ENCODE measurements at places on chromosomes 12 and 14.
A peak's percentile ranks its signal among the peaks of the same experiment; 100 is the strongest.

DNA sequence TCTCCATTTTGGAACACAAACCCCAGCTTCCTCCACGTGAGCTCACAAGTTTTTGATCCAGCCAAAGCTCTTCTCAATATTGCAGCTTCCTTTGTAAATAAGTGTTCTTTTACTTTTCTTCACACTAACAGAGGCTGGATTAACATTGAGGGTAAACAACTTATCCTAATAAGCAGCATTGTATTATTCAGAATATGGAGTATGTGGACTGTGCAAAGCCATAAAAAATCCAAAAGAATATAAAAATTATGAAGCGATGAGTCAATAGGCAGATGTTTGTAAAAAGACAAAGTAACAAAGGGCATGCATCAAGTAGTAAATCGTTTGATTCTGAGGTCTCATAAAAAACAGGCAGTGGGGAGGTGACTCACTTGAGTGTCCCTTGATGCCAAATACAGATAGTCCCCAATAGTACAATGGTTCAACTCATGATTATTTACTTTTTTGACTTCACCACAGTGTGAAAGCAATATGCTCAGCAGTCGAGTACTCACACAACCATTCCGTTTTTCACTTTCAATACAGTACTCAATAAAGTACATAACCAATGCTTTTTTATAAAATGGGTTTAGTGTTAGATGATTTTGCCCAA, 23.1 kb upstream of the KCNK10 start:
- DNase-seq: no peak

DNA sequence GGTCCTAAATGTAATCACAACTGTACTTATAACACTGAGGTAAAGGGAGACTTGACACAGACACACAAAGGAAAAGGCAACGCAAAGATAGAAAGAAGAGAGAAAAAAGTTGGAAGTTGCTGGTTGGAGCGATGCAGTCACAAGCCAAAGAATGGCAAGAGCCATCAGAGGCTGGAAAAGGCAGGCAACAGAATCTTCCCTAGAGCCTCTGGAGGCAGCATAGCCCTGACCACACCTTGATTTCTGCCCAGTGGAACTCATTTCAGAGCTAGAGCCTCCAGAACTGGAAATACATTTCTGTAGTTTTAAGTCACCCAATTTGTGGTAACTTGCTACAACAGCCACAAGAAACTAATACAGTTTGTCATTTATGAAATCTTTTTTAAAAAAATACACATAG, 89.2 kb downstream of the PUS7L start:
- no peak for DNase-seq

- DNase-seq: no peak
These were observed 34.6 kb upstream of the PYGL start for GRCh38 chr14:50978888-50979287.

GRCh38 chr12:46342562-46343033, 30.0 kb downstream of the SLC38A2 start:
- peak; percentile 1 for DNase-seq

DNA sequence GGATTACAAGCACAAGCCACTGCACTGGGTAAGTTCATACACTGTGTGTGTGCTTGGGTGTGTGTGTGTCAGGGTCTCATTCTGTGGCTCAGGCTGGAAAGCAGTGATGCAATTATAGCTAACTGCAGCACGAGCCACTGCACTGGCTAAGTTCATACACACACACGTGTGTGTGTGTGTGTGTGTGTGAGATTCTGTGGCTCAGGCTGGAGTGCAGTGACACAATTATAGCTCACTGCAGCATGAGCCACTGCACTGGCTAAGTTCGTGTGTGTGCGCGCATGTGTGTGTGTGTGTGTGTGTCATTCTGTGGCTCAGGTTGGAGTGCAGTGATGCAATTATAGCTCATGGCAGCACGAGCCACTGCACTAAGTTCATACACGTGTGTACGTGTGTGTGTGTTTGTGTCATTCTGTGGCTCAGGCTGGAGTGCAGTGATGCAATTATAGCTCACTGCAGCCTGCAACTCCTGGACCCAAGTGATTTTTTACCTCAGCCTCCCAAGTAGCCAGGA, 85.4 kb downstream of the HECTD1 start:
- DNase-seq: no peak

GRCh38 chr12:48973941-48974673, 2.6 kb upstream of the WNT10B start:
- no peak for DNase-seq

- DNase-seq: no peak
These were observed 145.4 kb upstream of the KITLG start for GRCh38 chr12:88725592-88726143.

GRCh38 chr12:124036657-124037109, 63.7 kb downstream of the ZNF664 start:
- DNase-seq: peak; percentile 25

DNA sequence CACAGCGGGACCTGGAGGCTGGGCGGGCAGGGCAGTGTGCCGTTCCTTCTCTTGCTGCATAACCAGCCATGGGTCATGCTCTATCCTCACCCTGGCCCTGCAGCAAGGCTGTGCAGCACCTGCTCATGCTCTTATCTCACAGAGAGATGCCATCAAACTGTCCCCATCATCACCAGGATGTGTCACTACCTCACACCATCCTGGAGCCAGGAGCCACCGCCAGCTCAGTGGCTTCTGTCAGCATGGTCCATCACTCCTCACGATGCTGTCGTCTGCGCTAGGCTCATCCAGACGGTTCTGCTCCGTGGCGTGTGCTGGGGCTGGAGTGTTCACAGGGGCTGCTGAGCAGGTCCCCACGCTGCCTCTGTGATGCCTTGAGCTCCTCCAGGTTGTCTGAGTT, 77.2 kb upstream of the DYNC1H1 start:
- DNase-seq: no peak

GRCh38 chr12:6965026-6965661, 5.3 kb downstream of the PHB2 start:
- peak; percentile 78 for DNase-seq

DNA sequence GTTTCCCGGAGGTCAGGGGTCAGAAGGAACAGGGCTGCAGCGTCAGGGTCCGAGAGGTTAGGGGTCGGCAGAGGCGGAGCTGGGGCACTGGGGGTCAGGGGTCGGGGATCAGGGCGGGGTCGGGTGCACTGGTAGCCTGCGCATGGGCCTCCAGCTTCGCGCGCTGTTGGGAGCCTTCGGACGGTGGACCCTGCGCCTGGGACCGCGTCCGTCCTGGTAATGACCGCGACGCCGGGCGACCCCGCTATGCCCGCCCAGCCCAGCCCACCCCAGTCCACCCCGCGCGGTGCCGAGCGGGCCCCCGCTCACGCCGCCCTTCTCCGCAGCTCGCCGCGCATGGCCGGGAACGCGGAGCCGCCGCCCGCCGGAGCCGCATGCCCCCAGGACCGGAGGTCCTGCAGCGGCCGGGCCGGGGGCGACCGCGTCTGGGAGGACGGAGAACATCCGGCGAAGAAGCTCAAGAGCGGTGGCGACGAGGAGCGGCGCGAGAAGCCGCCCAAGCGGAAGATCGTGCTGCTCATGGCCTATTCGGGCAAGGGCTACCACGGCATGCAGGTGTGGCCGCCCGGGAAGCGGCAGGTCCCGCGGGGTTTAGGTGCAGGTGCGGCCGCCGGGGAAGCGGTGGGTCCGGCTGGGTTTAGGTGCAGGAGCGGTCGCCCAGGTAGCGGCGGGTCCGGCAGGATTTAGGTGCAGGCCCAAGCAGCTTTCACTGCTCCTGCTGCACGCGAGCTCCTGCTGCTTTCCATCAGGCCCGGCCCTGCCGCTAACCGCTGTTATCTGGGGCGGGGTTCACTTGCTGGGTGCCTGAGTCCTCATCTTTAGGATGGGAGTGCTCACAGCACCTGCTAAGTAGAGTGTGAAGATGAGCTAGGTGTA, 743 bp downstream of the PUS1 start:
- DNase-seq: peak; percentile 20

- DNase-seq: no peak
These were observed 163.5 kb downstream of the KIF26A start for GRCh38 chr14:104301731-104302460.

DNA sequence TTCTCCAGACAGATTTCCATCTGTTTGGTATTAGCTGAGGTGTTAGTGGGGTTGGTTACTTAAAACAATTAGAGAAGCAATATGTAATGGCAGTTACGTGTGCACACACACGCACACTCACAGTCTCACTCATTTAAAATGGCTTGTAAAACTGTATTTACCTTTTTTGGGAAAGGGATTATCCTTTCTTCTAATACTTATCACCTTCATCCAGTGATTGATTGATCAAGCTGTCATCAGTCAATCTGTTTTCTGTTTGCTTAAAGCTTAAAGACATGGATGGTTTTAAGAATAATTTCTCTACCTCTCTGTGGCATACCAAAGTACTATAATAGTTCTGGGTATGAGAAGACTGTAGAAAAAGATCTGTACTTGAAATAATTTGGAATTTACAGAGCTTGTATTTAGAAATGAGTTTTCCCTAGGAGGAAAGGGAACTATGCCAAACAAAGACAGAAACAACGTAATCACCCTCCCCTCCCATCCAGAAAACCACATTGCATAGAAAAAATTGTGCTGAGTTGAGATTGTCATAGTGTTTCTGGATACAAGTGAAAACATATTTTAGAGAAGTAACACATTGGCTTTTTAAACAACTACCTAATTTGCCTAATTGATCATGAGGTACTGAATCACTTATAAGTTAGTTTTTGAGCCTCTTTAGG, 455.8 kb downstream of the PCNX1 start:
- DNase-seq: no peak

DNA sequence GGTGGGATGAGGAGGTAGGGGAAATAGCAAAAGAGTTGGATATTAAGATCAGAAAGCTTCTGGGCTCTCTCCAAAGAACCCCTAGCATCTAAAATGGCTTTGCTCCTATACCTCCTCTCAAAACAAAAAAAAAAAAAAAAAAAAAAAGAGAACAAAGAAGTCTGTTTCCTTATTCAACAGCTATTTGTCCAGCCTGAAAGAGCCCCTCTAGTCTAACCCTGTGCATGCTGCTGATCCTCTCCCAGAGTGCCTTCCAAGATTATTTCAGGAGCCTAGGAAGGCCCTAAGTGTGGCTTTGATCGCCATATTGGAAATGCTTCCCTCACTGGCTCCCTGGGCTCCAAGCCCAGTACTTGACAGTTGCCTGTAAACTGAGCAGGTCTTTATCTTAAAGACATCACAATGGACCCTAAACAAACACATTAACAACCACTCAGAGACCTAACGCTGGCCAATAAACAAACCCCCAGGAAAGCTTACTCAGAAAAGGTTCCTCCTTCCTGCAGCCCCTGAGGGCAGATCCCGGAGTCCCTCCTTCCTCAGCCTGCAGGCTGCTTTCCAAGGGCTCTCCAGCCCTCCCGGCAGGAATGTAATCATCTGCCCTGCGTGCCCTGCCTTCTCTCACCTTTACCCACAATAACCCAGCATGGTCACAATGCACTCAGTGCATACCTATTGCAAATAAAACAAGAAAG, 17.4 kb upstream of the COL2A1 start:
- no peak for DNase-seq

DNA sequence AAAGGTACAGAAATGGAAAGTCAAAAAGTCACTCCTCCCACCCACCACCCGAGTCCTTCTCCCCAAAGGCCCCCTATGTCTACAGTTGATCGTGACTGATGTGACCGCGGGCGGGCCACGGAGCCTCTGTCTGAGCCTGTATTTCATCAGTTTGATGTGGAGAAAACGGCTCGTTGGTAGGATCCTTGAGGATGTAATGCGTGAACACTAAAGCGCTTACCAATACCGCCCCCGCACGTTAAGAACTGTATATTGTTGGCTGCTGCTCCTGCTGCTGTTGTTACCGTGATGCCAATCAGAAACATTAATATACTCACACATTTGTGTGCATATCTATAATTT, 24.6 kb upstream of the UBC start:
- DNase-seq: no peak

- no peak for DNase-seq
These were observed 2.4 kb upstream of the CCDC85C start for GRCh38 chr14:99606359-99606758.

DNA sequence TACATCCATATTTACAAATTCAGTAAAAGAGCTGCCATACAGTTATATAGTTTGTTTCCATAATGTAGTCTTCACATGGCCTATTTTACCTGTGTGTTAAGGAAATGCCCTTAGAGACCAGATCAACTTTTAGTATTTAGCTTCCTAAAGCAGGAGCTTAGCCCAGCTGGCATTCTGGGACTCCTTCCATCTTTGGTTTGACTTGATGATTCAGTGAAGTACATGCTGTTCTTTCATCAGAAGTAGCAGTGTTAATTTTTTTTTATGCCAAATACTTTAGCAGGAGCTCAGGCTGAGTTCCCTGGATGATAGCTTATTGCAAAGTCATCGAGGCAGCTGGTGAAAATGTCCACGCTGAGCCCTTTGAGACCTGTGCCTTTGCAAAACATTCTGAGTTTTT, 101.0 kb downstream of the FOXG1 start:
- no peak for DNase-seq

- DNase-seq: no peak
These were observed 241.7 kb upstream of the AMIGO2 start for GRCh38 chr12:47321436-47321835.

DNA sequence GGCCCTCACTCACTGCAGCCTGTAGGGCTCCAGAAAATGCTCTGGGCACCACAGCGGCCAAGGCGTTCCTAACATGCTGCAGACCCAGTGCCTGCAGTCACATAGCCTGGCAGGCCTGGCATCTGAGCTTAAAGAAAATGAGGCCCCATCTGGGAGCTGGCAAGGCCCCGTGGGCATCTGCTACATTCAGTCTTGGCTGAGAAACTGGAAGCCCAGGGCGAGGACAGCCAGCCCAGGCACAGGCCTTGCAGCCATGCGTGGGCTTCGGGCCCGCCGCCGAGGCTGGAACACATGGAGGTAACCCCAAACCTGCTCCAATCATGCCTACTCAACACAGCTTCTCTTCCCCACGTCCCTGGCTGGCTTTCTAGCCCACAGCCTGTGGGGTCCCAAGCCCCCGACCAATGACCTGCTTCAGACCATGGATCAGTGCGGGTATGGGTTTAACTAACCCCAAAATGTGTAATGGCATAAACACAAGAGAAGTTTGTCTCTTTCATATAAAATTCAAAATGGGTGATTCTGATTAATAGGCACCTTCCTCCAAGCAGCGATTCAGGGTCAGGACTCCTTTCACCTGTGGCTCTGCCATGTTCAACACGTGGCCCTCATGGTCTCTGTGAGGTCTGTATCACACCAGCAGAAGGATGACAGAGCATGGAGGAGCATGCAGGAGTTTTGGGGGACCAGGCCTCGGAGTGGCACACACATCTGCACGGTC, 6.4 kb downstream of the NGB start:
- no peak for DNase-seq

GRCh38 chr14:50726372-50727107, 58.4 kb upstream of the SAV1 start:
- DNase-seq: no peak

All from activated naive CD4-positive, alpha-beta T cell (primary cell).